Fibroblast of skin of left biceps (primary cell): ENCODE measurements at places on chromosomes 4 and X.

DNA sequence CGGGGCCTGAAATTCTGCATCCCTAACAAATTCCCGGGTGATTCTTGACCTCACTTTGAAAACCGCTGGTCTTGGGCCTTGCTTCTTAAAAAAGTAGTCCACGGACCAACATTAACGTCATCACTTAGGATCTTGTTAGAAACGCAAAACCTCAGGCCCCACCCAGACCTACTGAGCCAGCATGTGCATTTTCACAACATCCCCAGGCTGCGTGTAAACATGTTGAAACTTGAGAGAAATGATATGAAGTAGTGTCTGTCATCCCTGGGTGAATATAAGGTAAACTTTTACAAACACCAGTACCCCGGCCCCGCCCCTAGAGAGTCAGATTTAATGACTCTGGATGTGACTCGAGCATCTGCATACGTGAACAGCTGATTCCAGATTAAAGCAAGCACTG, 33.7 kb downstream of the SORBS2 start:
- DNase-seq: no peak

GRCh38 chrX:568311-568710, 62.3 kb upstream of the SHOX start:
- no peak for DNase-seq

DNA sequence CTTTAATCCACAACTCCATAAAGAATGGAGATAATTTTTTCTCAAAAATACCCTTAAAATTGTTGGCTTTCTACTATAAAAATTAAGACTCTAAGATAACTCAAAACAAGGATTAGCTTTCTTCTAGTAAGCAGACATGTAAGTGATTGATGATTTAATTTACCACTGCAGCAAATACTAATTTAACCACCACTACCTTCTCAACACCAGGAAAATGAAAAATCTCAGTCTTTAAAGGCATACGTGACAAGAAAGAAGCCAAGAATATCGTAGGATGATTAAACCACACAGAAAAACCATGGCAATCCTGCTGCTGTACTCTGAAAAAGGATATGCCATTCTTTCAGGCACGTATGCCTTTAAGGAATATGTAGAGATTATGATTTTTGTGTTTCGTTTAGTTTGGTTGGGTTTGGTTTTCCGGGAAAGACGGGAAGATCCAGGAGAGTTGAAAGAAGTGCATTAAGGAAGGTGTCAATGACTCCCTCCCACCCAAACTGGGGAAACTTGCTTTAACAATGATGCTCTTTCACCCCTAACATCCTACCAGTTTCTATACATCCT, 881 bp downstream of the LRCH2 start:
- DNase-seq: no peak

DNA sequence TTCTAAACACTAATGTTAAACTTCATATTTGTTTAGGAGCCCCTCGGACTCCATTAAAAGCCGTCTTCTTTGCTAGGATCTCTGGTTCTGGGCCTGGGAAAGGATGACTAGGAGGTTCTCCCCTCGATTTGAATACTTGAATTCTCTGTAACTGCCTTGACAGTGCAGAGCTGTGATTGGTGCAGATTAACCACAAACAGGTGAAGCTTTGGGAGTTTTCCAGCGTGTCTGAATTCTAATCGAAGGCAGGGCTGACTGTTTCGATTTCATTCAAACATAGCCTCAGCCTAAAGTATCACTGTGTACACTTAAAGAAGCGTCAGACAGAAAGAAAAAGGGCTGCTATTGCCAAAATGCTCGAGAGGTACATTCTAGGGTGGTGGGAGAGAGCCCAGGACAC, 29.0 kb downstream of the TFDP3 start:
- no peak for DNase-seq

- DNase-seq: no peak
Observed at GRCh38 chrX:136228839-136229207, 22.4 kb downstream of the MAP7D3 start.

- no peak for DNase-seq
Observed at GRCh38 chr4:25809996-25810395, 52.8 kb downstream of the SEL1L3 start.

- no peak for DNase-seq
Observed at GRCh38 chr4:136793848-136794247, 738.4 kb downstream of the PCDH18 start.

DNA sequence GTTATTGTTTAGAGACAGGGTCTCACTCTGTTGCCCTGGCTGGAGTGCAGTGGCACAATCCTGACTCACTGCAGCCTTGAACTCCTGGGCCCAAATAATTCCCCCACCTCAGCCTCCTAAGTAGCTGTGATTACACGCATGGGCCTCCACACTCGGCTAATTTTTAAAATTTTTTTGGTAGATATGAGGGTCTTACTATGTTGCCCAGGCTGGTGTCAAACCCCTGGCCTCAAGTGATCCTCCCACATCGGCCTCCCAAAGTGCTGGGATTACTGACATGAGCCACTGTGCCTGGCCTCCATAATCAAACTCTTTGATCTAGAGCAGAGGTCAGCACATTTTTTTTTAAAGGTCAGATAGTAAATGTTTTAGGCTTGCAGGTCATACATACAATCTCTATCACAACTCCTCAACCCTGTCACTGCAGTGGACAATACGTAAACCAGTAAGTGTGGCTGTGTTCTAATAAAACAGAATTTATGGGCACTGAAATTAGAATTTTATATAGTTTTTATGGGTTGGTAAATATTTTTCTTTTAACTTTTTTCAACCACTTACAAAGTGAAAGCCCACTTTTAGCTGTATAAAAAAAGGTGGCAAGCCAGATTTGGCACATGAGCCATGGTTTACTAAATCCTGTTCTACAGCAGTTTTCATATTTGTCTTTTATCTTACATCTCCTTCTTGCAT, 105.1 kb upstream of the RAPGEF2 start:
- no peak for DNase-seq

GRCh38 chrX:8679550-8679949, 52.4 kb downstream of the ANOS1 start:
- DNase-seq: no peak

DNA sequence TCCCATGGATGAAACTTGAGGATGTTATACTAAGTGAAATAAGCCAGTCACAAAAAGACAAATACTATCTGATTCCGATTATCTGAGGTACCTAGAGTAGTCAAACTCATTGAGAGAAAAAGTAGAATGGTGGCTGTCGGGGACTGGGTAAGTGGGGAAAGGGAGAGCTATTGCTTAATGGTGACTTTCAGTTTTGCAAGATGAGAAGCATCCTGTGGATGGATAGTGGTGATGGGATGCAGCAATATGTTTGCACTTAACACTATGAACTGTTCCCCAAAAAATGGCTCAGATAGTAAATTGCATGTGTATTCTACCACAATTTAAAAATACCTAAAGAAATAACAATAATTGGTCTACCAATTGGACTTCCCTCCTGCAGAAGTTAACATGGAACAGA, 181.5 kb downstream of the SHROOM3 start:
- no peak for DNase-seq

GRCh38 chrX:6026980-6027379, 201.7 kb downstream of the NLGN4X start:
- no peak for DNase-seq

DNA sequence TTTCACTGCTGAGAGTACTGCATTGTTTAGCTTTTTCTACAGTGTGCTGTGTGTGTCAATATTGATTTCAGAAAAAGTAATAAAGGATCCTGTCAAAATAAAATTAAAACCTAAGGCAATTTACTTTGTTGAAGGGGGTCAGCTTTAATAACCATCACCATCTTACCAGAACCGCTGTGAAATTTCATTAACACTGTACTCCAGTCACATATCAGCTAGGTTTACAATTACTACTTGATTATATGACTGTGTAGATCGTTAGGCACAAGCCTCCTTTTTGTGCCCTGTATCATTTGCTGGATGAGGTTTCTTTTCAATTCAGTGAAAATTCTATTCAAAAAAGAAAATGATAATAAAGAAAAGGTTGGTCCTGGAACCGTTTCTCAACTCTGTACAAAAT, 917.2 kb downstream of the CENPC start:
- no peak for DNase-seq

DNA sequence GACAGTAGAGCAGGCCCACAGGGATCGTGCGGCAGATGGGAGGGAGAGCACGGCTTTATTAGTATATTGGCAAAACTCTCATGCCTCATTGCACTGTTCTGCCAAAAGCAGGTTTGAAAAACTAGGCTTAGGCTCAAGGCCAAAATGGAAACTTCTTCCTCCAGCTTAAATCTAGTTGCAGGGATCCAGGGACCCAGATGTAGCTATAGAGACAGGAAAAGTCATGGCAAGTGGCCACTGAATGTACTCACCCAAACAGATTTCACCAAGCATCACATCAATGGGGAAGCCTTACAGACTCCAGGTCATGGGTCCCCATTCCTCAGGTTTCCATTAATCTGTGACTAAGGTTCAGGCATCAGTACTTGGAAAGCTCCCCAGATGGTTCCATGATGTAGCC, 149.2 kb downstream of the STK32B start:
- no peak for DNase-seq
